ENCODE measurements at places on chromosomes 16 and 17.
A peak's percentile ranks its signal among the peaks of the same experiment; 100 is the strongest.

- no peak for DNase-seq
Observed at GRCh38 chr16:85798901-85799496, 345 bp downstream of the EMC8 start.

- DNase-seq = no peak
Observed at GRCh38 chr16:84340325-84341040, 27.9 kb upstream of the ATP2C2 start.

GRCh38 chr16:15865742-15866141, 8.9 kb upstream of the MYH11 start:
- no peak for DNase-seq

- no peak for DNase-seq
Observed at GRCh38 chr17:56011406-56012131, 141.7 kb upstream of the ANKFN1 start.

GRCh38 chr17:60381958-60382357, 10.0 kb downstream of the USP32 start:
- DNase-seq = no peak

- DNase-seq = no peak
Observed at GRCh38 chr17:73690676-73691075, 46.4 kb upstream of the SDK2 start.

- no peak for DNase-seq
Observed at GRCh38 chr17:20073055-20073979, 64.2 kb downstream of the SPECC1 start.

GRCh38 chr17:76793775-76794174, 55.9 kb downstream of the MFSD11 start:
- no peak for DNase-seq

DNA sequence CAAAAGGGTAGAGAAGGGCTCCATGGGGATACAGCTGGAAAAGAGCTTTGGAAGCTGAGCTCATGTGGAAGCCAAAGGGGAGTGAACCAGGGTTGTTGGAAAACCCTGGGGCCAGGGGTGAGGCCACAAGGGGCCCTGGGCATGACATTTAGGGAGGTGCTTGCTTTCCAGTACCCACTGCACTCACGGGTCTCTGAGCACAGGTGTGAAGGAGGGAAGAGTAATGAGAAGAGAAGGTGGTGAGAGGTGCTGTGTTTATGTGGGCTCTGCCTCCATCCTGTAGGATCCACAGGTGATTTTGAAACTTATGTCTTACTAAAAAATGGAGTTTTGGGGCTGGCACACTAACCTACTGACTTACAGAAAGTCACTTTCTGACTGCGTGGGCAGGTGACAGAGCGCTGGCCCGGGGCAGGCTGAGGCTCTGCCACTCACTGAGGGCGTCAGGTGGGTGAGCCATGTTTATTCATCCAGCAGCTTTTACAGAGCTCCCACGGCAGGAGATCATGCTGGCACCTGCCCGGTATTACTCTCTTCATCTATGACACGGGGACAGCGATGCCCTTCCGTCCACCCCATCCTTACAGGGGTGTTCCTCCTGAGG, 18.9 kb downstream of the KSR1 start:
- no peak for DNase-seq

- peak; percentile 53 for DNase-seq
Observed at GRCh38 chr17:57550668-57551315, 194.3 kb downstream of the CCDC182 start.

GRCh38 chr17:61322325-61323002, 77.2 kb upstream of the TBX2 start:
- no peak for DNase-seq

- DNase-seq = no peak
Observed at GRCh38 chr17:77214328-77214727, 73.6 kb downstream of the SEC14L1 start.

DNA sequence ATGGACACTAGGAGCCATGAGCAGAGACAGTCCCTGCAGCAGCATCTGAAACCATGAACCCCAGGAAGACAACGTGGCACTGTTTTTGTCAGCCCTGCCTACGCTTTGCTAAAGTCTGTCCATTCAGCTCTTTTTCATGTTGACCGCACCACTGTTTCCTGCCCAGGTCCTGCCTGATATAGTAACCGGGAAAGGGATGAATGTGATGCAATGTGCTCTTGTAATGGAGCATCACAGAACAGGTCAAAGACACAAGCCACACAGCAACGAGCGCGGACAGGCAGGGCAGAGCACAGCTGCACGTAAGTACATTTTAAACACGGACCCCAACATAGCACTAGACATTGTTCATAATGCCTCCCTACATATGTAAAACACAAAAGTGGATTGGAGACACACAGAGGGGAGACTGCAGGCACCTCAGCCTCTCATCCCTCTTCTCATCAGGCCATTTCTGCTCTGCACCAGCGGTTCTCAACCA, 16.9 kb upstream of the TNFRSF13B start:
- DNase-seq = no peak

GRCh38 chr16:2002406-2003230, 7.0 kb downstream of the ZNF598 start:
- no peak for DNase-seq

DNA sequence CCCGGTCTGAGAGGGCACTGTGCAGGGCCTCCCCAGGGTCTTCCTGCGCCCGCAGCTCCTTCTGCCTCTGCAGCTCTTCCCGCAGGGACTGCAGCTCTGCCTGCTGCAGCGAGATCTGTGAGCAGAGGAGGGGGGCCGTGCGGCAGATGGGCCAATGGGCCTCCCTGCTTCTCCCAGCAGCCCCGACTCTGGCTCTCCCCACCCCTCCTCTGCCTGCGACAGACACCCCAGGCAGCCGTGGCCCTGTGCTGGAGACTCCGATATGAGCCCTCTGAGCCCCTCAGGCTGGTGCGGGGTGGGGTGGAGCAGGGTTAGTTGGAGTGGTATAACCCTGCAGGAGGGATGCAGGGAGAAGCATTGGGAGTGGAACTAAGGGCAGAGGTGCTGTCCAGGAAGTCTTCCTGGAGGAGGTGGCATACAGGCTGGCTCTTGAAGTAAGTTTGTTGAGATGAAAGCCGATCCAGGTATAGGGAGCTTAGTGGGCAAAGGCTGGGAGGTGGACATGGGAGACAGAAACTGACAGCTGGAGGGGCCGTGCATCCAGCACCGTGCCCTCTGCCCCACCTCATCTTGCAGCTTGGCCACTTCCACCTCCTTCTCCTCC, 5.0 kb downstream of the THOC6 start:
- DNase-seq = no peak

- DNase-seq = no peak
Observed at GRCh38 chr17:83180264-83180995, 101.0 kb downstream of the METRNL start.

DNA sequence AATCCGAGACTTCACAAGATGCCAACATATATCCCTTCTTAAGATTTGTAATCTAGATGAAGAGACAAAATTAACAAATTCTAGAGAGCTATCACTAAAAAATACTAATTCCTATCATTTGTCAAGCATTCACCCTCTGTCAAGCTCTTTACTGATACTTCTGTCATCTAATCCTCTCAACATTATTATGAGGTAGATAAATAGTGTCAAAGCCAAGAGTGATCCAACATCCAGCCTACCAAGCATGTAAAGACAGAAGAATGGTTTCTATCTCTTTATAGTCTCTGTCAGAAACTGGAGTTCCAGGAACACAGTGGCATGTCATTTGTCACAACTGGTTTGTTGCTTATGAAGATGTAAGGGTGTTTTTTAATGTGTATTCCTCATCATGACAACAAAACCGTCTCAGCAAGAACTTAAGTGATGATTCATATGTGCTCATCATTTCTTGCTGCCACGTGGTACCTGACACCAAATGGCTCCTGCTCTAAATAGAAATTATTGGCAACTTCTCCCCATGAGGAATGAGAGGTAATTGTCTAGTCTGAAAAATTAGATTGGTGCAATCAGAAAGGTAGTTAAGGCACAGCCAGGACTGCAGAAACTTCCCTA, 196.8 kb downstream of the TOX3 start:
- DNase-seq = no peak

- no peak for DNase-seq
Observed at GRCh38 chr17:68698746-68699145, 97.6 kb upstream of the FAM20A start.

- DNase-seq = no peak
Observed at GRCh38 chr16:86243571-86244154, 266.7 kb upstream of the FOXF1 start.

- DNase-seq = no peak
Observed at GRCh38 chr16:69718111-69718764, 8.1 kb downstream of the NQO1 start.

GRCh38 chr17:77160091-77160874, 19.5 kb downstream of the SEC14L1 start:
- peak; percentile 32 for DNase-seq

- DNase-seq = no peak
Observed at GRCh38 chr17:45345246-45345553, 28.4 kb upstream of the MAP3K14 start.

GRCh38 chr16:31214708-31215286, 878 bp downstream of the TRIM72 start:
- DNase-seq = no peak

- DNase-seq = no peak
Observed at GRCh38 chr17:73552300-73553048, 91.8 kb downstream of the SDK2 start.

- no peak for DNase-seq
Observed at GRCh38 chr16:70151391-70151790, 22.2 kb upstream of the CLEC18C start.

GRCh38 chr17:57467226-57467625, 210.9 kb downstream of the MSI2 start:
- DNase-seq = no peak

DNA sequence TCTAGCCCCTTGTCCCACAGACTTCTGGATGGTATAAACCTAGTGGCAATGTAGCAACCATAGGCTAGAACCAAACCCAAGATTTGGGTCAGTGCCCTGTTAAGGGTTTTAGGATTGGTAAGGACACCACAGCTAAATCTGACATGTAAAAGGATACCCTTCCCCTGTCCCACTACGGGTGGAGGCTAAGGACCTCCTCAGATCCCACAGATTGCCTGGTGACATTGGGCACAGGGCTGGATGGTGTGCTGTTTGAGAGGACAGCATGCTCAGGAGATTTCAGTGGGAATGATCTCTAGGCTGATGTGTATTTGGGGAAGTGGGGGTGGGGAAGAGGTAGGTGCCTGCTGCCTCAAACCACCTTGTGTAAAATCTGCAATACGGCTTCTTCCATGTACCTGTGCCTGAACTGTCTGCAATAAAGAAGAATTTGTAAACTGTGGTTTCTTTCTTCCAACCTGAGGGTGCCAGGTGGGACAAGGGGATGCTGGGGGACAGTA, 671 bp upstream of the EDC4 start:
- DNase-seq = no peak

All from NCI-H1048 (cell line).